Bronchial smooth muscle cell (primary cell): ENCODE measurements at places on chromosomes 7 and 10. TPM values are rescaled to one million over a fixed set of nuclear protein-coding genes. Genes with fewer than 3 reads are reported as not detected.

The LRIT2 gene
- not detected in 2 replicates for total RNA-seq

The CALML3 gene
- total RNA-seq, result not detected in 2 replicates

The LBX1 gene
- under 0.01 TPM in 1 of 2 replicates, not detected in the other for total RNA-seq

The CLDN3 gene
- total RNA-seq, result under 0.01 TPM in 1 of 2 replicates, not detected in the other

The RGR gene
- not detected in 2 replicates for total RNA-seq

The HHEX gene
- total RNA-seq, result 2.8 and 7.9 TPM in 2 replicates

The MCU gene
- total RNA-seq, result 40.8 and 41.0 TPM in 2 replicates

The MNX1 gene
- total RNA-seq, result not detected in 2 replicates

The PSMA2 gene
- 42.6 and 50.8 TPM in 2 replicates for total RNA-seq
